B cell (primary cell): ENCODE measurements at places on chromosomes 5 and 9. TPM values are rescaled to one million over a fixed set of nuclear protein-coding genes. Genes with fewer than 3 reads are reported as not detected.

GRCh38 chr9:750249-750967 is 91.1 kb upstream of the DMRT1 start:
- no peak overlapping the region for H3K27ac ChIP-seq
- peaks cover 27% of the 10 kb centered on the region for H3K4me1 ChIP-seq
- H3K36me3 ChIP-seq, result no peaks in the 10 kb centered on the region

DNA sequence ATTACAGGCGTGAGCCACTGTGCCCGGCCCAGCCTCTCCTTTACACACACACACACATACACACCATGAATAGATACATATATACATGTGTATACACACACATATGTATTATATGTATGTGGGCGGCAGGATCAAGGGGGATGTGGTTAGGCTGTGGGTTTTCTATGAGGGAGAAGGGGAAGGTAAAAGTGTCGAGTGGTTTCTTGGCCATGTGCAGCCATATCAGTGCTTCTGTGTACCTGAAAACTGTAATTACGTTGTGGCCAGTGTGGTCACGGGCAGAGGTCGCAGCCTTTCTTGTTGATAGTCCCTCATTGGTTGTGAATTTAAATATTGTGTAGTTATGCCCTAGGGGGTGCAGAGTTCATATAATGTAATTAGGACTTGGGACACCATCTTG is 16.5 kb downstream of the CDK20 start:
- no peak for DNase-seq
- no peaks in the 10 kb centered on the region for H3K27me3 ChIP-seq
- no peak overlapping the region for H3K4me3 ChIP-seq
- no peak overlapping the region for H3K27ac ChIP-seq
- no peaks in the 10 kb centered on the region for H3K4me1 ChIP-seq
- no peaks in the 10 kb centered on the region for H3K36me3 ChIP-seq

GRCh38 chr5:122120957-122121356 is 8.4 kb upstream of the ZNF474 start:
- no peaks in the 10 kb centered on the region for H3K4me1 ChIP-seq
- H3K4me3 ChIP-seq, result no peak overlapping the region
- no peaks in the 10 kb centered on the region for H3K36me3 ChIP-seq
- no peak overlapping the region for H3K27ac ChIP-seq

The ASS1 gene
- total RNA-seq, result 0.44 TPM in 1 of 2 replicates, not detected in the other

GRCh38 chr9:7073706-7074105 is 315.9 kb downstream of the KDM4C start:
- no peak for DNase-seq
- H3K27me3 ChIP-seq, result no peaks in the 10 kb centered on the region
- no peak overlapping the region for H3K4me3 ChIP-seq

The SHOC1 gene
- total RNA-seq, result not detected in 2 replicates

DNA sequence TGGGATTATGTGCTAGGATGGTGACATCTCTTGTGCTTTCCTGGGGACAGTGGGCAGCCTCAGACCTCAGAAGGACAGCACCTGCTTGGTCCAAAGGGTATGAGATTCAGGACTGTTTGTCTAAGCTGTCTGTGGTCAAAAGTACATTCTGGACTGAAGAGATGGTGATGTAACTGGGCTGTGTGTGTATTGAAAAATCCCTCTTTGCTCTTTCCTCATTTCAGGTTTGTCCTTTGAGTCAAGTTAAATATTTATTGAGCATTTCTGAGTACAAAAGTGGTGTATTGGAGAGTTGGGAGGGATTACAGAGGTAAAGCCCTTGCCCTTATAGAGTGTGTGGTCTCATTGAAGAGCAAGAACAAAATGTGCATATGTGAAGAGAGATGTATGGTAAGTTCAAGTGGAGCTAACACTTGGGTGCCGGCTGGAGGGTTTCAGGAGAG is 46.7 kb downstream of the RCL1 start:
- peaks cover 52% of the 10 kb centered on the region for H3K36me3 ChIP-seq
- no peak overlapping the region for H3K27ac ChIP-seq
- H3K4me1 ChIP-seq, result peaks cover 2% of the 10 kb centered on the region

The PHF2 gene
- total RNA-seq, result 28.8 and 29.6 TPM in 2 replicates

DNA sequence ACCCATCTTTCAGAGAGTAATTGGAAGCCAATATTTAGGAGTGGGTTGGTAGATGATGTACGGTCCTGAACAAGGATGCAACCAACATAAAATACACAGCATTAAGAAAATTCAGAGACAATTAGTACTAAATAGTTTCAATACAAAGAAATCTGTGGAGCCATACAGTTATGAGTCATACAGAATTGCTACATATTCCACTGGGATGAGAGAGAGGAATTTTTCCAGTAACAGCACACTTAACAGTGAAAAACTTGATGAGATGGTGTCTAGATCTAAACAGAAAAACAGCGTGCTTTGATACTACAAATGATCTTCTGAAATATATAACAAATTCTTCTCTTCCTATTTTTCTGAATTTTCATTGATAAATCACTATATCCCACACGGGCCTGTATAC is 1999.3 kb upstream of the CDH9 start:
- H3K27ac ChIP-seq, result no peak overlapping the region
- H3K27me3 ChIP-seq, result no peaks in the 10 kb centered on the region
- no peak overlapping the region for H3K4me3 ChIP-seq
- DNase-seq, result no peak
- H3K36me3 ChIP-seq, result no peaks in the 10 kb centered on the region
- H3K4me1 ChIP-seq, result no peaks in the 10 kb centered on the region

- peaks cover 26% of the 10 kb centered on the region for H3K4me1 ChIP-seq
- H3K4me3 ChIP-seq, result no peak overlapping the region
- no peak overlapping the region for H3K27ac ChIP-seq
- no peak for DNase-seq
- no peaks in the 10 kb centered on the region for H3K36me3 ChIP-seq
Measured at GRCh38 chr9:112170968-112171367, 4.1 kb downstream of the SUSD1 start.

- no peak for DNase-seq
- H3K27ac ChIP-seq, result no peak overlapping the region
- H3K36me3 ChIP-seq, result no peaks in the 10 kb centered on the region
- no peaks in the 10 kb centered on the region for H3K4me1 ChIP-seq
- H3K4me3 ChIP-seq, result no peak overlapping the region
Measured at GRCh38 chr9:135526089-135526729, 5.0 kb downstream of the LCN1 start.

DNA sequence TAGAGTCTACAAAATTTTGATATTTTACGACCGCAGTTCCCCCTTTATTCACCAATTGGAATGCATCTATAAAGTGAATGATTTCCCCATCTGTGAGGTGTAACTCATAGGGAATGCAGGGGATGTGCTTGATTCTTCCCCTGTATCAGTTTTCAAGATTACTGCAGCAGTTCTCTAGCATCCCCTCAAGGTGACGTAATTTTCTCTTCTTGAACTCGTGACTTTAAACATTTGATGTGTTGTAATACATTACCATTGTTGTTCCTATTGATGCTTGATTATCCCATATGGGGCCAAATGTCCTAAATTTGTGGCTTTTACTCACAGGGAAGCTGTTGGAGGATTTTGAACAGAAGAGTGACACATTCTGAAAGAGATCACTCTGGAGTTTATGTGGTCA is 240.2 kb downstream of the CD180 start:
- peaks cover 3% of the 10 kb centered on the region for H3K27me3 ChIP-seq
- no peaks in the 10 kb centered on the region for H3K36me3 ChIP-seq
- no peak for DNase-seq
- H3K4me3 ChIP-seq, result no peak overlapping the region

DNA sequence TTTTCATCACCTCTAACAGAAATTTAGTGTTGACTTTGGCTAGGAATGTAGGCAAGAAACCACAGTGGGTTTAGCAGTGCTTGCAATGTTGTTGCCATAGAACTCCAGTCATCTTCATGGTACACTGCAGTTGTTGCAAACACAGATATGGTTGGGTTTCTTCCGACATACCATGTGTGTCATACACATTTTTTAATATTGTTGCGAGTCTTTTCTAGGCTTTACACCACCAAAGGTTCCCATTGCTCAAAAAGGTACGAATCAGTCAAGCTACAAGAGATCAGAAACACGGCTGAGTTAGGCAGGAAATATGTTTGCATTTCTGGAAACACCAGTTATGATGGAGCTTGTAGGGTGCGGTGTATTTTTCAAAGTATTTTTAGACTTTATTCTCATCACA is 172.4 kb downstream of the SYK start:
- no peaks in the 10 kb centered on the region for H3K36me3 ChIP-seq
- H3K27me3 ChIP-seq, result no peaks in the 10 kb centered on the region
- H3K27ac ChIP-seq, result no peak overlapping the region
- DNase-seq, result no peak
- H3K4me1 ChIP-seq, result peaks cover 11% of the 10 kb centered on the region

The CXCL14 gene
- total RNA-seq, result not detected in 2 replicates

DNA sequence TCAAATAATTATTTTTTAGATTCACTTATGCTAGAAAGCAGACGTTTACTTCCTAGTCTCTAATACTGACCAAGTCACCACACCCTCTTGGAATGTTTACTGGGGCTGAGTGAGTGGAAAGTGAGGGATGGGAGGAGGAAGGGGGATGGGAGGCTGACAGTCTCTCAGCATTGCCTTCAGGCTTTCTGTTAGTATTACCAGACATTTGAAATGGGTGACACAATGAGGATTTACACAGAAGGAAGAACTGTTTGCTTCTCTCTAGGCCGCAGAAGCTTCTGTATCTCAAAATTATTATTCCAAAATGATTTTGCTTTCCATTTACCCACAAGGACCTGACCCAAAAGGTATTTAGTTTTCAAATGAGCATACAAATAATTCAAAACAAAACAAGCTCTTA is 232.8 kb upstream of the ZNF608 start:
- no peak overlapping the region for H3K27ac ChIP-seq
- H3K4me3 ChIP-seq, result no peak overlapping the region
- DNase-seq, result no peak

DNA sequence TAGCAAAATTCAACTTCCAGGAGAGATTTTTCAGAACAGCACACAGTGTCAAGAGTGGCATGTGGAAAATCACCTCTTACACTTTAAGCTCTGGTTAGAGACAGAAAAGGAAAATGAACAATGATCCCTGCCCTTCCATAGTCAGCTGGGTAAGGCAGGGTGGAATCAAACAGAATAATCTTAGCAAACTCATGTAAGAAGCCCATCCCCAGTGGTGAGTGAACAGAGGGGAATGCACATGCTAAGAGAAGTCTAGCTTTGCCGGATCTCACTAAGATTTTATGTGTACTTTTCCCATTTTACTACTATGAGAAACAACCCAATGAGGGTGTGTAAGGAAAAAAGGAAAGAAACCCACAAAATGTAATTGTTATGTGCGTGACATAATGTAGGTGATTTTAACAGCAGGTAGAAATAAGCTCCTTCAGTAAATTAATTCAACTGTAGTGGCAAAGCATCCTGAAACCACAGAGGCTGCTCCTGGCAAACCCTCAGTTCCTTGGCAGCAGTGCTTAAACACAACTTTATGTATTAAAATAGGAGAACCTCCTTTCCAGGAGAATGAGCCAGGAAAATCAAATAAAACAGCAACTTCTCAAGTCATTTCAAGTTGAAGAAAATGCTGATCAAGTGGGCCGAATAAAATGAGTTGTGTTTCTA is 366.0 kb upstream of the TRPC7 start:
- H3K27ac ChIP-seq, result no peak overlapping the region
- H3K36me3 ChIP-seq, result no peaks in the 10 kb centered on the region
- no peak for DNase-seq
- no peaks in the 10 kb centered on the region for H3K27me3 ChIP-seq
- no peaks in the 10 kb centered on the region for H3K4me1 ChIP-seq

GRCh38 chr9:134333234-134333873 is 7.1 kb downstream of the RXRA start:
- no peaks in the 10 kb centered on the region for H3K36me3 ChIP-seq
- no peaks in the 10 kb centered on the region for H3K4me1 ChIP-seq
- no peak overlapping the region for H3K27ac ChIP-seq
- DNase-seq, result no peak

DNA sequence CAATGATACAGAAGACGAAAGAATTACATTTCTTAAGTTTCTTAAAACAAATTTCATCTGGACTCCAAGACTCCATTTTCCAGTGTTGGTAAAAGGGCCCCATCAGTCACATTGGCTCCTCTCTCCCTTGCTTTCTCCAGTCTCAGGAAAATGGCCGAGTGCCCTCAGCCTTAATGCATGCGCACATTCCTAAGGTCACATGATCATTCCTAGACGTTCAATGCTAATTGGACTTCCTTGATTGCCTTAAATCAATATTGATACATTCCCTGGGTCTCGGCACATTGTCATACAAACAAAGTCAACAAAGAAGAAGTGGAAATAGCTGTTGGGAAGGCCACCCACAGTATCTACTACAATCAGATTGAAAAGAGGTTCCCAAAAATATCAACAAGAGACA is 413.6 kb upstream of the GRAMD2B start:
- no peak overlapping the region for H3K4me3 ChIP-seq
- H3K4me1 ChIP-seq, result no peaks in the 10 kb centered on the region
- H3K27ac ChIP-seq, result no peak overlapping the region
- no peaks in the 10 kb centered on the region for H3K27me3 ChIP-seq

The CLIC3 gene
- total RNA-seq, result 1.1 TPM in 2 replicates

DNA sequence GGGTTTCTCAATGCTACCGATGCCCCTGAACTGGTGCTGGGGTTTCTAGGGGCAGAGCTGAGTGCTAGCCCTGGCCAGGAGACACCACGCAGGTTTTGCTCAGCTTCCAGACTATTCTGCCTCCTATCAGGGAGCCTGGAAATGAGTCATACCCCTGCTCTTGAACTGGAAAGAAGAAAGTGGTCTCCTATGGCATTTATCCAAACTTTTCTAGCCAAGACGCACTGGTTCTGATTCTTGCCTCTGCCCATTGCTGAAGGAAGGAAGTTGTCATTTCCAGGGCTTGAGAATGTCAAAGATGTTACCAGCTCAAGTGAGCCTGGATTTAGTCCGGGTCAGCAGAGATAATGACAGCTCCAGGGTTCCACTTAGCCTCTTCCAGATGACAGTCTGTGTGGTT is 561.9 kb downstream of the CDK5RAP2 start:
- no peaks in the 10 kb centered on the region for H3K36me3 ChIP-seq
- no peaks in the 10 kb centered on the region for H3K27me3 ChIP-seq
- DNase-seq, result no peak
- H3K27ac ChIP-seq, result no peak overlapping the region
- H3K4me3 ChIP-seq, result no peak overlapping the region

GRCh38 chr5:154505567-154505966 is 27.5 kb upstream of the HAND1 start:
- peaks cover 12% of the 10 kb centered on the region for H3K4me1 ChIP-seq
- H3K36me3 ChIP-seq, result no peaks in the 10 kb centered on the region
- H3K27me3 ChIP-seq, result peaks cover 3% of the 10 kb centered on the region
- H3K27ac ChIP-seq, result no peak overlapping the region
- DNase-seq, result no peak
- no peak overlapping the region for H3K4me3 ChIP-seq

DNA sequence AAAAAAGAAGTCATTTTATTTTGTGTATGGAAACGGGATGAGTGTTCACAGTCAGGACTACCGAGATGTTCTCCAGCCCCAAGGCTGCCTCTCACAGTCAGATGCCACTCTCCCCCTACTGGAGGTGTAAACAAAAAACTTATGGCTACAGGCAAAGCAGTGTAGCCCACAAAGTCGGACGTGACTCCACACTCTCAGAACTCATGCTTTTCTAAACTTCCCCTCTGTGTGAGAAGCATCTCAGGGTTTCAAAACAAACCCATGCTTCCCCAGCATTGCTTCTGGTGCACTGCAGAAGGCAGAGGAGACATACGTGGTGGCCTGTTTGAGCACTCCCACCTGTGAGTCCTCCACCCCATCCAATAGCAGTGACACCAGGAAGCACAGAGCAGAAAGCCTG is 580.3 kb downstream of the BNC2 start:
- H3K27me3 ChIP-seq, result no peaks in the 10 kb centered on the region
- no peaks in the 10 kb centered on the region for H3K4me1 ChIP-seq
